ENCODE measurements at places on chromosomes 7 and 10. TPM values are rescaled to one million over a fixed set of nuclear protein-coding genes. Genes with fewer than 3 reads are reported as not detected.
A peak's percentile ranks its signal among the peaks of the same experiment; 100 is the strongest.

Gene ZCCHC24
- total RNA-seq, result 42.4 TPM

Gene ZSCAN21
- 12.0 TPM for total RNA-seq

Gene MUC12
- total RNA-seq, result 1.7 TPM

Gene EVX1
- not detected for total RNA-seq

Gene TRIM50
- total RNA-seq, result 0.34 TPM

Gene TMEM139
- total RNA-seq, result 48.1 TPM

Gene GPRIN2
- total RNA-seq, result 20.2 TPM

Gene PSPH
- 19.5 TPM for total RNA-seq

Gene TCAF2
- total RNA-seq, result 1.8 TPM

Gene VWA2
- 18.9 TPM for total RNA-seq

Gene KCNMA1
- 21.1 TPM for total RNA-seq

- H3K4me1 ChIP-seq, result peaks cover 20% of the 10 kb centered on the region
- DNase-seq, result no peak
- no peak overlapping the region for H3K27ac ChIP-seq
- H3K36me3 ChIP-seq, result no peaks in the 10 kb centered on the region
Observed at GRCh38 chr7:129189661-129190310, 1.4 kb downstream of the SMO start.

GRCh38 chr7:131326576-131326975, 1.1 kb upstream of the MKLN1 start:
- peak overlapping the region; percentile 76 for H3K4me3 ChIP-seq
- DNase-seq, result no peak
- no peaks in the 10 kb centered on the region for H3K36me3 ChIP-seq
- no peaks in the 10 kb centered on the region for H3K27me3 ChIP-seq
- peaks cover 38% of the 10 kb centered on the region for H3K4me1 ChIP-seq
- peak overlapping the region; percentile 97 for H3K27ac ChIP-seq

GRCh38 chr10:70891627-70892026, 3.3 kb upstream of the PCBD1 start:
- H3K4me1 ChIP-seq, result peaks cover 31% of the 10 kb centered on the region
- DNase-seq, result no peak
- no peak overlapping the region for H3K4me3 ChIP-seq
- H3K27me3 ChIP-seq, result no peaks in the 10 kb centered on the region
- no peak overlapping the region for H3K27ac ChIP-seq

GRCh38 chr7:2934211-2934731, 90.2 kb upstream of the GNA12 start:
- no peaks in the 10 kb centered on the region for H3K36me3 ChIP-seq
- H3K27me3 ChIP-seq, result no peaks in the 10 kb centered on the region

DNA sequence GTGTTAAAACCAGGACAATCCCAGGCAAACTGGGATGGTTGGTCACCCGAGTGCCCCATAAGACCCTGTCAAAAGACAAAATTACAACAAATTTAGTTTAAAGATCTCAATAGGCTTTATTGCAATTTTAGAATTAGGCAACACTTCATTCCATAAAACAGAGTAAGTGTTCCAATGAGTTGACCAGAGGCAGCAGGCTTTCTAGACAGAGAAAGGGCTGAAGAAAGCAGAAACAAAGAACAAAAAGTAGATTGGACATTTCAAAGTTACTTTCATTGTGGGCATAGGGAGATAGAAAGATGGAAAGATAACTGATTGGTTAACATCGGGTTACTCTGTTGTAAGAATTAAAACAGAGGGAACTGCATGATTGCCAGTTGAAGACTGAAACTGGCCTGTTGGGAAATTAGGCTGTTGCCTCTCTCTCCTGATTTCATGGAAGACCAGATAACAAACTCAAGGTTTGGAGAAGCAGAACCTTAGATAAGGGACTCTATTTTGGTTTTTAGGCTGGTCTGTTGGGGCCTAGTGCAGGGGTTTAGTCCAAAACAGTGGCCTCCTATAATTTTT, 36.3 kb downstream of the ENTPD1 start:
- no peak for DNase-seq
- no peaks in the 10 kb centered on the region for H3K27me3 ChIP-seq
- peaks cover 39% of the 10 kb centered on the region for H3K4me1 ChIP-seq
- H3K36me3 ChIP-seq, result no peaks in the 10 kb centered on the region

- no peak for DNase-seq
- no peak overlapping the region for H3K4me3 ChIP-seq
- H3K27me3 ChIP-seq, result peaks cover 9% of the 10 kb centered on the region
- no peaks in the 10 kb centered on the region for H3K4me1 ChIP-seq
Observed at GRCh38 chr7:32069116-32069650, 1.0 kb downstream of the PDE1C start.

DNA sequence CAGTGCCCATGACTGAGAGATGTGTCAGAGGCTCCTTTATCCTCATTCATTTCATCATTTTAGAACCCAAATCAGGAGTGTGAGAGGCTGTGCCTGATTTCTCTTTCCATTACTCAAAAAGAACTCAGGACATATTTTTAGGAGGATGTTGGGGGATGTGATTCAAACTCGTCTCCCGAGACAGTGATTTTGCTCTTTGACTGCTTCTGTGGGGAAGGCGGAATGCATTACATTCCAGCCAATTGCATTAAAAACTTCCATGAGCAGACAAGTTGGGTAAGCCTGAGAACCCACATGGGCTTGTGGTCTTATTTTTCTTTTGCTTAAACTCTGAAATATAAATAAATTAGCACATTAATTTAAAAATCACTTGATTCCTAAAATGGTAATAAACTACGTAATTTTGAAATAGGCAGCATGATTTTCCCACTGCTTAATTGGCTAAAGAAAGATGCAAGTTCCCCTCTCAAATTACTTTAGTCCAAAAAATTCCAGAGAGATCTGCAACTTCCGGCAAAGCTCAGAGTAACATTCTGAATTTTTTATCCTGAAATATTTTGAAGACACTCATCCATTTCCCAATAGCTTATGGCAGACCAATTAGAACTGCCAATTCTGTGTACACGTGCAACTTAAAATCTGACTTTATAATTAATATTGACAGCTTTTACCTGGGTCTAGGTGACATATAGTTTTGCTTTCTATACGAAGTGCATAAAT, 185.6 kb downstream of the C7orf25 start:
- H3K36me3 ChIP-seq, result no peaks in the 10 kb centered on the region
- H3K4me1 ChIP-seq, result no peaks in the 10 kb centered on the region
- no peak overlapping the region for H3K27ac ChIP-seq
- no peak for DNase-seq
- H3K4me3 ChIP-seq, result no peak overlapping the region

GRCh38 chr7:12458520-12459131, 55.0 kb upstream of the VWDE start:
- H3K36me3 ChIP-seq, result no peaks in the 10 kb centered on the region
- H3K4me3 ChIP-seq, result no peak overlapping the region
- no peaks in the 10 kb centered on the region for H3K4me1 ChIP-seq
- peak; percentile 26 for DNase-seq
- H3K27me3 ChIP-seq, result no peaks in the 10 kb centered on the region

DNA sequence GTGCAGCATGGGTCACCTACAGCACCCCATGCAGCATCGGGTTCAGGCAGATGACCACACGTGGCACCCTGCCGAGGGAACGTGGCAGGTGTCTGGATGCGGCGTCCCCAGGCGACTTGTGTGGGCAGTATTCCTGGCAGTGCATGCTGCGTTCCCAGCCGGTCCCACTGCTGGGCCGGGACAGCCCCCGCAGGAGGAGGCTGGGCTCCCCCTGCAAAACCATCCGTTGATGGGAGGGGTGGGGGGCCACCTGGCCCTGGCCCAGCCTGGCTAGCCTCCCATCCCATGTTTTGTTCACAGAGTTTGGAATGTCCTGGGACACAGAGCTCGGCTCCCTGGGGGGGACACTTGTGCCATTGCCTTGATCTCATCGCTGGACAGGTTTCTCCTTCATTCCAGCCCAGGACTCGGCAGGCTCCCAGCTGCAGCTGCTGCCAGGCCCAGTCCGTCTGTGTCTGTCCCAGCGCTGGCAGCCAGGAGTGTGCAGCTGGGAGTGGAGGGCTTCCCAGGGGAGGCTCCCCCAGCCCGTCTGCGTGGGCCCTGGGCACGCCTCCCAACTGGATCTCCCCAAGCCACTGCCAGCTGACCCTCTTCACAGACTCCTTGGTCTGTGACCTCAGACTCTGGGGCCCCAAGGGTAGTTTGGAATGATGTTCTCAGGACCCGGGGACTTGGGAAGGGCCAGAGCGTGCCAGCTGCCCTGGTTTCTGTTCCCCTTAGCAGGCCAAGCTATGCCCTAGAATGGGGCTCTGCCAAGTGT, 32.6 kb downstream of the TMEM270 start:
- DNase-seq, result no peak
- H3K4me3 ChIP-seq, result no peak overlapping the region
- H3K4me1 ChIP-seq, result no peaks in the 10 kb centered on the region
- no peaks in the 10 kb centered on the region for H3K36me3 ChIP-seq
- peak overlapping the region; percentile 23 for H3K27ac ChIP-seq

DNA sequence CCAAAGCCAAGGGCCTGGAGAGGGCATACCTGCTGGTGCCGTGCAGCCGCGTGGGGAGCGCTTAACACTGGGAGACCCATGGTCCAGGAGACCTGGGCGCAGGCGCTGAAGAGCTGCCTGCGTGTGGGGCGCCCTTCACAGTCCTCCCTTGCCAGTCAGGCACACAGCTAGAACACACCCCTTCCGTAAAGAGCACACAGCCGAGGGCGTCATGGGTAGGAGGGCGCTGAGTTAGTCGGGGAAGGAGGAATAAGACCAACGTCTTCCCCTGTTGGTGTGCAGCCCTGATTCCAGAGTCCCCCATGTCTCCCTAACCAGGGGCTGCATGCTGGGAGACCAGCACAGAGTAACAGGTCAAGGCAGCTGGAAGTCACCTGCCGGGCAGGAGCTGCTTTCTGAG, 273.9 kb downstream of the USP6NL start:
- no peak overlapping the region for H3K4me3 ChIP-seq
- peaks cover 25% of the 10 kb centered on the region for H3K4me1 ChIP-seq
- H3K36me3 ChIP-seq, result peaks cover 23% of the 10 kb centered on the region
- no peaks in the 10 kb centered on the region for H3K27me3 ChIP-seq
- DNase-seq, result no peak

DNA sequence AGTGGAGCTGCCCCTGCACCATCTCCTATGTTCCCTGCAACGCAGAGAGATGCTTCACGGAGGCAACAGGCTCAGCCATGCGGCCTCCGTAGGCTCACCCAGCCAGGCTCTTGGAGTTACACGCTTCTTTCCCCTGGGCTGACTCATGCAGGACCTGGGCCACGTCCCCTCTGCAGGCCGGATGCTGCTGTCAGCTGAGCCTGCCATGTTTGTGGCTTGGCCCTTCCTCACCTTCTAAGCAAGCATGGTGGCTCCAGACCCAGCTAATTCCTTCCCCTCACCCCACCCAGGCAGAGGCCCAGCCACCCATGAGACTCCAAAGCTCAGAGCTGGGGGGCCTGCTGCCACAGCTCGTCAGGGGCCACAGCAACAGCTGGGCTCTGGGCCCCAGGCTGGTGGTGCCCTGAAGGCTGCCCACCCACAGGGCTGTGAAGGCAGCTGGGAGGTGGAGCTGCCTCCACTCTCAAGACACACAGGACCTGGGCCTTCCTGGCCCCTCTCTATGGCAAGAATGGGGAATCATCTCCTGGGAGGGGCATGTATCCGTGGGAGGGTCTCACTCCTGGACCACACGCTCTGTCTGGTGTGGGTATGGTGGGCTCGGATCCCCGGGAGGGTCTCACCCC, 219.6 kb downstream of the ELFN1 start:
- no peaks in the 10 kb centered on the region for H3K4me1 ChIP-seq
- no peaks in the 10 kb centered on the region for H3K36me3 ChIP-seq
- no peaks in the 10 kb centered on the region for H3K27me3 ChIP-seq

DNA sequence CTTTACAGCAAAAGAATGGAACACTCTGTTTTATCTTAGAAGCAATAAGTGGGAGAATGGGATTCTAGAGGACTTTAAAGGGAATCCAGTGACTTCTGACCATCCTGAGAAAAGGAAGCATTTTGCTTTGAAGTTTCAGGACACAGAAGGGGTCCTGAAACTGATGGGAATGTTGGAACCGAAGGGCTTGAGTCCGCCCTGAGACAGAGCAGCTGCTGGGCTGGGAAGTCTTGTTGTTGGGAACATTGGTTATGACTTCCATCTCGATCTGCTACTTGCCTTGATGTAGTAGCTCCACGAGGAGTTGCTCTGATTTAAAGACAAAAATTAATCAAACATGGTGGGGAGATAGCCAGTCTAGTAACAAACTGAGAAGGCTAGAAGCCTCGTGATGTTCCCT, 177.6 kb downstream of the JCAD start:
- no peak overlapping the region for H3K27ac ChIP-seq
- no peak for DNase-seq
- no peaks in the 10 kb centered on the region for H3K4me1 ChIP-seq
- H3K36me3 ChIP-seq, result no peaks in the 10 kb centered on the region
- H3K4me3 ChIP-seq, result no peak overlapping the region

DNA sequence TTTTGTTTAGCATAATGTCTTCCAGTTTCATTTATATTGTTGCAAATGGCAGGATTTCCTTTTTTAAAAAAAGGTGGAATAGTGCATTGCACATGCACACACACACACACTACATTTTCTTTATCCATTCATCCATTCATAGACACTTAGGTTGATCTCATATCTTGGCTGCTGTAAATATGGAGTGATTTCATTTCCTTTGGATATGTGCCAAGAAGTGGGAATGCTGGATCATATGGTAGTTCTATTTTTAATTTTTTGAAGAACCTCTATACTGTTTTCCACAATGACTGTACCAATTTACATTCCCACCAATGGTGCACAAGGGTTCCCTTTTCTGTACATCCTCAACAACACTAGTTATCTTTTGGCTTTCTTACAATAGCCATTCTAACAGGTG, 68.9 kb downstream of the EBLN1 start:
- no peak overlapping the region for H3K4me3 ChIP-seq
- H3K27me3 ChIP-seq, result no peaks in the 10 kb centered on the region
- no peak overlapping the region for H3K27ac ChIP-seq
- no peak for DNase-seq
- H3K36me3 ChIP-seq, result no peaks in the 10 kb centered on the region
- no peaks in the 10 kb centered on the region for H3K4me1 ChIP-seq

DNA sequence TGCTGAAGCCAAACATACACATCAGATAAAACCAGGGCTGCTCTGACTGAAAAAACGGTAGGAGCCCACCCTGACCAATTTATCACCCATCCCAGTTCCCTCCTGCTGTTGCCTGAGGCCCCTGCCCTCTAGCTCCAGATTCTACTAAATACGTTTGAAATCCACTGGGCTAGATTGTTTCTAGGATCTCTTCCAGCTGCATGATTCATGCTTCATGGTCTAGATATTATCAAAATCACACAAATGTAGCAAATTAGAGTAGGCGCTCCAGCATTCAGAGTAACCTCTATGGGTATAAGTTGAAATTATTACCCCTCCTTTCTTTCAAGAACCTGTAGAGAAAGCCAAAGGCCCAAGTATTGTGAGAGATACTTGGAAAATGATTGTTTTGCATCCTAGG, 151.2 kb upstream of the FAM13C start:
- no peaks in the 10 kb centered on the region for H3K4me1 ChIP-seq
- H3K27me3 ChIP-seq, result no peaks in the 10 kb centered on the region
- H3K27ac ChIP-seq, result no peak overlapping the region
- no peak overlapping the region for H3K4me3 ChIP-seq
- no peaks in the 10 kb centered on the region for H3K36me3 ChIP-seq

Data from left lung (tissue), 14 donors.